Diencephalon (tissue), 1 donor: ENCODE measurements at places on chromosomes 12 and 14. TPM values are rescaled to one million over a fixed set of nuclear protein-coding genes. Genes with fewer than 3 reads are reported as not detected.

GARIN6 gene
- not detected for total RNA-seq

KRT3 gene
- total RNA-seq: 0.23 TPM

A2M gene
- total RNA-seq: 87.9 TPM

CCDC197 gene
- total RNA-seq: not detected

PRIMA1 gene
- 1.6 TPM for total RNA-seq

OR6C65 gene
- not detected for total RNA-seq

GCN1 gene
- total RNA-seq: 68.7 TPM

POTEM gene
- not detected for total RNA-seq

SIX1 gene
- total RNA-seq: 0.46 TPM

FBLN5 gene
- total RNA-seq: 10.1 TPM

TAS2R8 gene
- 0.69 TPM for total RNA-seq

NOS1 gene
- total RNA-seq: 11.8 TPM

TMEM63C gene
- 12.7 TPM for total RNA-seq

CPNE6 gene
- 16.8 TPM for total RNA-seq

RFLNA gene
- 8.8 TPM for total RNA-seq
